ENCODE measurements at places on chromosomes 2 and 18.
A peak's percentile ranks its signal among the peaks of the same experiment; 100 is the strongest.

GRCh38 chr18:57426187-57426586 lies 9.0 kb upstream of the ONECUT2 start:
- peak; percentile 27 for ATAC-seq

GRCh38 chr2:181357979-181358378 lies 99.2 kb upstream of the ITGA4 start:
- ATAC-seq, result no peak

- no peak for ATAC-seq
Observed at GRCh38 chr18:46675112-46675511, 18.1 kb upstream of the LOXHD1 start.

DNA sequence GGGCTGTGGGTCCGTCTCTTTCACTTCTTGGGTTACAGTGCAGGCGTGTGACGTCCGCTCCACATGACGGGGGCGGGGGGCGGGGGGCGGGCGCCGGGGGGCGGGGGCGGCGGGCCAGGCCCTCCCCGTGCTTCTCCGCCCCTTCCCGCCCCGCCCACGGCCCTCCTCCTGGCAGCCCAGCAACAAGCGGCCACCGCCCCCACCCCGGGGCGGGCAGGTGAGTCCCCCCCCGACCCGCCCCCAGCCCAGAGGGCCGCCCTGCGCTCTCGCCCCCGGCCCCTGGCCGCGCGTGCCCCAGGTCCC lies 3.6 kb downstream of the ZNF516 start:
- ATAC-seq, result peak; percentile 8

GRCh38 chr18:48390641-48391040 lies 18.5 kb downstream of the ZBTB7C start:
- ATAC-seq, result no peak

- ATAC-seq, result no peak
Observed at GRCh38 chr18:27144672-27145071, 40.4 kb downstream of the CHST9 start.

DNA sequence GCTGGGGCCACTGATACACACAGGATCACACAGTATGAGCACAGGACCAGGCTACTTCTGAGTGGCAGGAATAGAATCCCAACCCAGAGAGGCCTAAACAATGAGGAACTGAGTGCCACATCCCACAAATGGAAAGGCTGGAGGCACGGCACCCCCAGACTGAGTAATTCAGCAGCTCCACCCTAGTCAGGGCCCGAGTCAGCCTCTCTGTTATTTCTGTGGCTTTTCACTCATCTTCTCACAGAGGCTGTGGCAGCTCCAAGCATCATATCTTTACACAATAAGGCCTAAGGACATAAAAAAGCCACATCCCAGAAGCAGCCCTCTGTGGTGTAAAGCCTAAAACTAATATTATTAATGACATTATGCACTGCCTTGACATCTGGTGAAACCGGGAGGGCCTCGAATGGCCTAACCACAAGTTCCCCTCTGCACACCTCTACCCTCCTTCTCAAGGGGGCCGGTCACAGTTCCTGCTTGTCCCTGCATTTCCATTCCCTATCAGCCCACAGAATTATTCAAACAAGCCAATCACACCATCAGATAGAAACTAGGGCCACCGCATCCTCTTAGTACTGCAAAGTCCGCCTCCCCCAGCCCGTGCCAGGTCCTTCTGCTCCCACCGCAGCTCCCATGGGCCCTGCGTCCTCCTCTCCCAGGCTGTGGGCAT lies 12.5 kb upstream of the MAL start:
- no peak for ATAC-seq

DNA sequence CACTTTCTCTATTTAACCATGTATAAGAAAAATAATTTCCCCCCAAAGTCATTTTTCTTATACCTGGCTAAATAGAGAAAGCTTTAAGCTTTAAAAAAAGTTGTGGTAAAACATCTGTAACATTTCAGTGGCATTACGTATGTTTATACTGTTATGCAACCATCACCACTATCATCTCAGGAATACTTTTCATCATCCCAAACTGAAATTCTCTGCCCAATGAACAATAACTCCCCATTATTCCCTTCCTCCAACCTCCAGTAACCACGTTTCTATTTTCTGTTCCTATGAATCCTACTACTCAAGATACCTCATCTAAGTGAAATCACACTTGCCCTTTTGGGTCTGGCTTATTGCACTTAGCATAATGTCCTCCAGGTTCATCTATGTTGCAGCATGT lies 1.7 kb upstream of the SLC3A1 start:
- ATAC-seq, result no peak

DNA sequence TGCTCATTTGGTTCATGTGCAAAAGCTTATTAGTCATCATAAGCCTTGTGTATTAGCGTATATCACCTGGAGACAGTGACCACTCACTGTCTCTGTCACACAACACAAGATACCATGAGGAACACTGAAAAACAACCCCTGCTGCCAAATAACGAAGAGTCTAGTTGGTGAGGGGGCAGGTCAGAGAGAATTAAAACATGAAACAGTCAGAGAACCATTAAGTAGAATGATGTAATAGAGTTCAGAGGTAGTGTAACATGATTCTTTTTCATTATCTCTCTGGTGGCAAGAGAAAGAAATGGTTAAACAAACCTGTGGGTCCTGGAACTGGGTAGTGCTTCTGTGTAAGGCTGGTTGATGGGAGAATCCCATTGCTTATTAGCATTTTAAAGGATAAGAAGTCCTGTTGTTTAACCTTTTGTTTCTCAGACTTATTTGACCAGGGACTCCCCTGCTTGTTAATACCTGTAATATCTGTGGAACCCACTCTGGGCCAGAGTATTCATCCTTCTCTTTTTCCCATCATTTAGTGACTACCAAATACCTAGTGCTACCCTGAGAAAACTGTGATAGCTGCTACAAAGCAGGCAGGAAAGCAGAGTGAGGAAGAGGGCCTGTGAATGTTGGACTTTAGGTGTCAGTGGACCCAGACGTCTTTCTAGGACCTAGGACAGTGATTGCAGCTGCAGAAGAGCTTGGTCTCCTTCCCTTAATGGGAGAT lies 38.0 kb downstream of the PTRHD1 start:
- peak; percentile 32 for ATAC-seq

GRCh38 chr2:202018950-202019349 lies 14.7 kb upstream of the FZD7 start:
- no peak for ATAC-seq

- no peak for ATAC-seq
Observed at GRCh38 chr2:140424471-140424870, 1644.3 kb upstream of the NXPH2 start.

DNA sequence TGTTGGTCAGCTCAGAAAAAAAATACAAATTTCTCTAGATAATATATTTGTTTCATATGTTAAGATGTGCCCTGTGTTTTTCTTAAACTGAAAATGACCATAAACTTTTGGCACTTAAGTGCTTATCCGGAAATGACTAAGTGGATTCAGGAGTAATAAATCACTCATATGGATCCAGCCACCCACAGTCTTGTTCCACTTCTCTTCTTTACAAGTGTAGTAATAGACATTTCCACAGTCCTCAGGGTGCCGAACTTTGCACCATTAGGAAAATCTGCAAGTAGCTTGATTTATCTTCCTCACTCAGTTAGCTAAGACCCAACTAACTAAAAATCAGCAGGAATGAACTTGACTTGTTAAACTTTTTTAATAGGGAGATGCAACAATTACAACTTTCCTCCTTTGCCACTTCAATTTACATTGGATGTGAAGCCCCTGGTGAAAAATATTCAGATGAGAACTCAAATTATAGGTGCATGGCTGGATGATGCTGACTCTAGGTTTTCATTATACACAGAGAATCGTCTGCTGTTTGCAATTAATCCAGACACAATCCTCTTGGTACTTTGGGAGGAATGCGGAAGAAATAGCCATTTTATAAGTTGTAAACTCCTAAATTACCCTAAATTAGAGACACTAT lies 322.5 kb downstream of the ARHGAP15 start:
- no peak for ATAC-seq

DNA sequence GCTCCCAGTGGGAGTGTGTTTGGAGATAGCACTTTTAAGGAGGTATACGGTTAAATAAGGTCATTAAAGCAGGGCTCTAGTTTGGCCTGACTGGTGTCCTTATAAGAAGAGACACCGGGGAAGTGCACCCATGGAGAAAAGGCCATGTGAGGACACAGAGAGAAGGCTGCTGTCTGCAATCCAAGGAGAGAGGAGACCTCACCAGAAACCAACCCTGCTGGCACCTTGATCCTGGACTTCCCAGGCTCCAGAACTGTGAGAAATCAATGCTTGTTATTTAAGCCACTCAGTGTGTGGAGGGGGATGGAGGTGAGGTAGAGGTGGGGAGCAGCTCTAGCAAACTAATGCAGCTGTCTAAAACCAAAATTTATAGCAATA lies 62.0 kb downstream of the RPL31 start:
- no peak for ATAC-seq

- ATAC-seq, result no peak
Observed at GRCh38 chr18:40120796-40121391, 1834.1 kb upstream of the PIK3C3 start.

DNA sequence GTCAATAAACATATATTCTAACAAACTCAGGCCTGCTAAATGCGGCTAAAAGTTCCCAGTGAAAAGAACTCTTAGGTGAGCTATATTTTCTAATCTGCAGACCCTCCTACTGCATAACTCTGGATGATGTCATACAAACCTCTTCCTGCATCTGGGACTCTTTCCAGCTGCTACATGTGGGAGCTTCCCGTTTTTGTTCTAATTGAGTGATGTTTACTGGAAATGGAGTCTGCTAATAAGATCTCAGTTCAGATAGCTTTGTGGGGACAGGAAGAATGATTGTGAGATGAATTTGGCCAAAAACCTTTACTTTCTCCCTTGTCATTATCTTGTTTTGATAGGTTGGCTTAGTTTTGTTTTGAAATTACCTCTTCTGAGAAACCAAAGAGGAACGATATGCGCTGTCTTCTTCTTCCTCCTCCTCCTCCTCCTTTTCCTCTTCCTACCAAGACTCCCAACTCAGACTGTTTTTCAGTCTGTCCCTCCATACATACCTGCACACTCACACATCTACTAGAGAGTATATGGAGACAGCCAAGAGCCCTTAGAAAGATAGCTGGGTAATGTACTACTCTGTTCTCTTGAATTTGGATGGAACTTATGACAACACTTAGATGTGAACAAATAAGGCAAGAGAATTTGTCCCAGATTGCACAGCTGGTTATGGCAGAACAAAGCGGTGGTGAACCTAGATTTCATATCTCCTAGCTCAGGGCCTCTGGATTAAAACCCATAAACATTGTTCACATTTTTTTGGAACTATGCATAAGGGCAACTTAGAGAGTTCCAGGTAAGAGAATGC lies 39.8 kb upstream of the AAK1 start:
- ATAC-seq, result no peak

DNA sequence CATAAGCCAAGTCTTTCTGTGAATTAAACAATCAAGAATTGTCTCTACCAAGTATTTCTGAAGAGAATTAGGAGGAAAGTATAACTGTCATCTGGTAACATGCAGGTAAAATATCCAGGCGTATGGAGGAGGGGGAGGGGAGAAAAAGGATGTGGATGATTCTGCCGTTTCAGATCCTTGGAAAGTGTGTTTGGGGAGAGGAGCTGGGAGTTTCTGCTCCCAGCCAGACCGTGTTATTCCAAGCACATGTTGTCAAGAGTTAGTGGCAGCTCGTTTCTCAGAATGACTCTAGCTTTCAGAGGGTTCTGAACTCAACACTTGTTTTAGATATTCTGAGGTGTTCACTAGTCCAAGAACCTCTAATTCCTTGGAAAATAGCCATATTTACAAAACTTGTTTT lies 137.6 kb downstream of the FAM124B start:
- no peak for ATAC-seq

- no peak for ATAC-seq
Observed at GRCh38 chr2:11168488-11168887, 13.2 kb downstream of the SLC66A3 start.

- no peak for ATAC-seq
Observed at GRCh38 chr2:112666761-112667122, 21.0 kb downstream of the SLC20A1 start.

GRCh38 chr2:118763797-118764196 lies 83.7 kb downstream of the EN1 start:
- ATAC-seq, result no peak

DNA sequence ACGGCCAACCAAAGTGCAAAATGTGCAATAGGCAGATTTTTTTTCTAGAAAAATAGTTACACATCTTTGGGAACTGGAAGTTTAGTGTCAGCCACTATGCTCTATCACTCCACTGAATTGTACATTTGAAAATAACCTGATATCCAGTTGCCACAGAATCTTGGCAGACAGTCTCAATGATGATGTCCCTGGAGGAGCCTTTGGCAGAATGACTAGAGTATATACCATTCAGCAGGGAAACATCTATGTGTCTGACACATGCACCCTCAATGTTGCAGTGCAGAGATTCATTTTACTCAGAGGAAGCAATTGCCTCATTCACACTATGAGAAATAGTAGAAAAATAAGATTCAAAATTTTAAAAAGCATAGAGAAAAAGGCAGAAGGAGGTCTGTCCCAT lies 475.8 kb downstream of the LRRTM4 start:
- no peak for ATAC-seq

DNA sequence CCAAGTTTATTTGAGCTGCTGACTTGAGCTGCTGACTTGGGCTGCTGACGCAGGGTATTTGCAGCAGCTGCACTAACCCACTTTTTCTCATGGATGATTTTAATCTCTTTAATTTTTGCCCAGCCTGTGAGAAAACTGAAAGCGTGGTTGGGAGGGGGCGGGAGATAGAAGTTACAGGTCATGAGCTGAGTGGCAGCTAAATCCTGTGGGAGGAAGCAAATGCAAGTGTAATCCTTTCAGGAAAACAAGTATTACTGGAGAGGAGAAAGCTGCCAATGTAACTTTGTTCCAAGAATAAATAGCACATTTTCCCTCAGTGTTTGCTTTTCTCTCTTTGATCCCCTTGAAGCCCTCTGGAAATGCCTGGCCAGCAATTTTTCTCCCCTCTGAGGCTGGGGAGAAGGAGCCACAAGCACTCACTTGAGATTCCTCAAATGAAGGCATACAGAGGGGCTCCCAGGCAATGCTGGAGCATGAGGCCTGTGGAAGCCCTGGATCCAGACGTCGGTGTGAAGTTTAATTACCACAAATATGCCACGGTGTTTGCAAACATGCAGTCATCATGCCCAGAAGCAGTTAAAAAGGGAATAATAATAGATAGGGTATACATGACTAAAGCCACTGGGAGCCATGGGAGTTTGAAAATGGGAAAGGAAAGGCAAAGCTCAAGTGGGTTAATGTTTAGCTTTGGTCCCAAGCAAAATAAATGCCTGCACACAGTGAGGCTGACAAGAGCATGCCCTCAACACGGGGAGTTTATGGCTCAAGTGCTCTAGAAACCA lies 10.4 kb upstream of the EVA1A start:
- ATAC-seq, result no peak

DNA sequence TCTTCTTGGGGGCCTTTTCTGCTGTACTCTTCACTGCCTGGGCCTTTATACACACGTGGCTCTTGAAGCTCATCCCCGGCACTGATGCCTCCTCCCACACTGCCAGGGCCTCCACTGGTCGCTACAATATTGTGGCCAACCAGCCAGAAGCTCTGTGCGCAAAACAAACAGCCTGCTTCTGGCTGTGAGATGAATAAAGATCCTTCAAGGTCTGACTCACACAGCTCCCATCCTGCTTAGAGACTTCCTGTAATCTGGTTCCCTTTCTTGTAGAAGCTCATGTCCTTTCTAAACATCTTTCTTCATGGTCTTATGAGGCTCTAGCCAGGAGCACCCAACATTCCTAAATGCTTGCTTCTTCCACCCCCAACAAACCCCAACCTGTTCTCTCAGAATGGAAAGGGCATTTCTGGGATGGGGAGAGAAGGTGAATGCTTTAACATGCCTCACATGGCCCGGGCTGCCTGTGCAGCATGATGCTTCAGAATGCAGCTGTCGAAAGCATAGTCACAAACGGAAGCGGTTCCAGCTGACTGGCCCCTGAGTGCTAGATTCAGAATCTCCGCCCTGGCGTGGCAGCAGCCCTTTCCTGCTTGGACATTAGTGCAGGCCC lies 24.6 kb downstream of the NRP2 start:
- ATAC-seq, result peak; percentile 80
